Dorsolateral prefrontal cortex (tissue), 122 donors: ENCODE measurements at places on chromosomes 5 and 9. TPM values are rescaled to one million over a fixed set of nuclear protein-coding genes. Genes with fewer than 3 reads are reported as not detected.

SPATA24 gene
- total RNA-seq = 2.5 TPM

NFIB gene
- 80.0 TPM for total RNA-seq

PCDHGA1 gene
- total RNA-seq = 3.9 TPM

RABEPK gene
- 21.5 TPM for total RNA-seq

GMCL2 gene
- total RNA-seq = not detected

NUTM2F gene
- not detected for total RNA-seq

PDLIM4 gene
- 16.0 TPM for total RNA-seq

GRXCR2 gene
- total RNA-seq = not detected

MLLT3 gene
- total RNA-seq = 30.2 TPM

CNTRL gene
- total RNA-seq = 19.3 TPM

LCN6 gene
- total RNA-seq = not detected

FOXD4L4 gene
- 2.3 TPM for total RNA-seq

PLAC8L1 gene
- total RNA-seq = 4.6 TPM

RNF14 gene
- 97.2 TPM for total RNA-seq

BSPRY gene
- 1.9 TPM for total RNA-seq

N4BP3 gene
- 7.4 TPM for total RNA-seq

LHX3 gene
- total RNA-seq = not detected

THBS4 gene
- total RNA-seq = 38.0 TPM
